GM04504 (cell line): ENCODE measurements at places on chromosomes 1 and 21.

DNA sequence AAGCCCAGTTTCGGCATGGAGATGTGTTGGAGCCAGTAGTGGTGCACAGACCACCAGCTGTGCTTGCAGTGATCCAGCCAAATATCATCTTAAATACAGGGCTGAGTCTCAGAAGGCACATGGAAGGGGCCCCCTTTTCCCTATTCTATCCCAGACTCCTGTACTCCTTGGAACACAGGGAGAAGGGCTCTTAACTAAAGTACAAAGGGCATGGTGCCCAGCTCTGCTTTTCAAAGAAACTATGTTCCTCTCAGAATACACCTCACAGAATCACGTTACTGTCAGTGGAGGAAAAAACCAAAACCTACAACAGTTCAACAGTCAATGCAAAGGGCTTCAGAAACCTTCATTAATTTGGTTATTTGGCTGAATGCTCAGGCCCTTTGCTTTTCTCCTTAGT is 180.6 kb upstream of the C1orf105 start:
- DNase-seq = no peak

DNA sequence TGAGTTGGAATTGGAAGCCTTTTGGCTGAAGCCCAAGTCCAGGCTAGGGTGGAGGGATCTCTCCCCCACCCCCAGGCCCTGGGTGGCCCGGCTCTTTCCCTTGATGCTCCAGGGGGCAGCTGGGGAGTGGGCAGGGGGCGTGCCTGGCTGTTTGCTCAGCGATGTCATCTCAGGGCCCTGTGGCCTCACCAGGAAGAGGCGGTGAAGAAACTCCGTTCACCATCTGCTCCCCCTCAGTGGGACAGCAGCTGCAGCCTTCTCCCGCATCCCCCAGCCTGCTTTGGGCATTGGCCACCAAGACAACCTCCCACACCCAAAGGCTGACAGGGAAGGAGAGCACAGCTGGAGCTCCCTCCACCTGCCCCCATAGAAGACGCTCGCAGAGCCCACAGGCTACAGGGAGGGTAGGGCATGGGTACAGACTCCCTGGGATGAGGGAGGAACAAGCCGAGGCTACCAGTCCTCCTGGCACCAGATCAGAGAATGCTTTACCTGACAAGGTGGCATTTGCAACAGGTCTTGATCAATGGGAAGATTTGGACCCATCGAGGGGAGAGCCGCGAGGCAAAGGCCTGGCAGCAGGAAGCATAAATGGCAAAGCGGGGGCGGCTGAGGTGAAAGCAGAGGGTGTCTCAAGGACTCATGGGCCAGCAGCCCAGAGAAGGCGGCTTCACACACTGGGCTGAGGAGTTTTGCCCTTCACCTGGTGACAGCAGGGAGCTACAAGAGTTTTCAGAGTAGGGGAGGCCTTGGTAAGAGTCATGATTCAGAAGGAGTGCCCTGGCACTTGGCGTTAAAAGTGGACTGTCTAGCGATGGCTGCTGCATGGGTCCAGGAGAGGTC is 6.5 kb upstream of the GUCA2A start:
- DNase-seq = no peak

- DNase-seq = no peak
Observed at GRCh38 chr1:77504986-77505385, 177.5 kb downstream of the ZZZ3 start.

DNA sequence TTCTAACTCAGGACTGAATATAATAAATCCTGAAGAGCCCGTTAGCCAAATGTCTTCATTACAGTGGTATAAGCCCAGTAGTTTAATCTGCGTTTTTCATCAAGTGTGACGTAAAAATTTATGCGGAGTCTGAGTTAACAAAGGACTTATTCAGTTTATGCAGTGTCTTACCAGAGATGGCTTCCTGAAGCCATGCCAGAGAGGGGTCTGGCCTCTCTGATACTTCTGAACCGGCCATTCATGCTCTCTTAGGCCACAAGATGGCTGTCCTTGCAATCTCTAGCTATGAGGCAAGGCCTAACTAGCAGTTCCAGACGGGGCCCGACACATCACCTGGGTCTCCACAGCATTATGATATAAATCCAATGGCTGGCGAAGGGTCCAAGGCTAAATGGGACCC is 101.4 kb downstream of the TEX35 start:
- no peak for DNase-seq

DNA sequence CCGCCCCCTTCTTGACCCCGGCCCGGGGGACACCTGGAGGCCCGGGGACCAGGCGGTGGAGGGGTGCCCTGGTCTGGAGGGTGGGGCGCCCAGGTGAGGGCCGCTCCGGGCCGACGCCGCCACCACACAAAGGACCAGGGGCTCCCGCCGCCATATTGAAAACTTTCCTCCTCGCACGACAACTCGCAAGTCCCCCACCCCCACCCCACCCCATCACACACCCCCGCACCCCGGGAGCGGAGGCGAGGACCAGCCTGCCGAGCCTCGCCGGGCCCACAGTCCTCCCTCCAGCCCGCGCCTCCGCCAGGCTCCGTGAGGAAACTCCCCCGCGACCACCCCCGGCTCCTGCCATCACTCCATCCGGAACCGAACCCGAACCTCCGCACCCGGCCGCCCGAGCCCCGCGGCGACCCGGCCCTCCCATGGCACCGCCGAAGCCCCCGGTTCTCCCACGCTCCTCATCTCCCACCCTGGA is 733 bp downstream of the KDM5B start:
- DNase-seq = no peak

DNA sequence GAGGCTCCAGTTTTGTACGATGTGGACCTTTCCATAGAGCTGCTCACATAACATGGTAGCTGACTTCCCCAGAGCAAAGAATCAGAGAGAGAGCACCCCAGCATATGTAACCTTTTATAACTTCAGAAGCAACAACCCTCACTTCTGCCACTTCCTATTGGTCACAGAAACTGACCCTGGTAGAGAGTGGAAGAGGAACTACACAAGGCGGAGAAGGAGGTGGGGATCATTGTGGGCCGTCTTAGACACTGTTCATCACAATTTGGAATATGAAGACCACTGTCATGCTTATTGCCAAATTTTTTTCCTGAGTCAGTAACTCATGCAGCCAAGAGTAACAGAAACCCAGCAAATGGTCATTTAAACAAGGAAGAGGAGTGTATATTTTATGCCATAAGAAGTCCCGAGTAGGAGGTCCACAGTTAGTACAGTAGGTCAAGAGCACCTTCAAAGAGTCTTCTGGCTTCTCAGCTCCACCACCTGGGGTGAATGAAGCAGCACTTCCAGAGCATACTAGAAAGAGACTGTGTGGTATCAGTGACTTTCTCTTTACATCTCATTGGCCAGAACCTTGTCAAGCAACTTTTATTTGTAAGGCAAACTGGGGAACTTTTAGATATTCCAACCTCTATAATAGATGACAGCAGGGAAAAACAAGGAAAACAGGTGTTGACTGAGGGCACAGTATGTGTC is 71.8 kb downstream of the ODF2L start:
- no peak for DNase-seq
